Activated naive CD4-positive, alpha-beta T cell (primary cell): ENCODE measurements at places on chromosomes 3 and 15.

DNA sequence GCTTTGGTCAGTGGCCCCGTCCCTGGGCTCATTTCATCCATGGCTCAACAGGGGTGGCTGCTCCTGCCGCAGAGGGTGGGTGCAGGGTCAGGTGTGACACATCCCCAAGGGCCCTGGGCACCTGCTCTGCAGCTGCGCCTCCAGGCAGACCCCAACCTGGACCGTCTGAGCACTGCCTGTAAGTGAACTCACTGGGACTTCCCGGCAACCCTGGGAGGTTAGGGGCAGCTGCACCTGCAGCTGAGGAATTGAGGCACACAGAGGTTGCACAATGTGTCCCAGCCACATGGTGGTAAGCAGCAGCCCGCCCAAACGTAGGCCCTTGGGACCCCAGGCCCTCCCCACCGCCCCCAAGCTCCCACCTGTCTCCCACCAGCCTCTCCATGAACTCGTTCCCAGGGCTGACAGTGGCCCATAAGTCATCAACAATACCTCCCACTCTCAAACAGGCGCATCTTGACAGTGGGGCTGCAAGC is 55.1 kb downstream of the PLXNA1 start:
- DNase-seq: no peak

- DNase-seq: no peak
Observed at GRCh38 chr3:45864760-45865519, 21.4 kb upstream of the CCR9 start.

DNA sequence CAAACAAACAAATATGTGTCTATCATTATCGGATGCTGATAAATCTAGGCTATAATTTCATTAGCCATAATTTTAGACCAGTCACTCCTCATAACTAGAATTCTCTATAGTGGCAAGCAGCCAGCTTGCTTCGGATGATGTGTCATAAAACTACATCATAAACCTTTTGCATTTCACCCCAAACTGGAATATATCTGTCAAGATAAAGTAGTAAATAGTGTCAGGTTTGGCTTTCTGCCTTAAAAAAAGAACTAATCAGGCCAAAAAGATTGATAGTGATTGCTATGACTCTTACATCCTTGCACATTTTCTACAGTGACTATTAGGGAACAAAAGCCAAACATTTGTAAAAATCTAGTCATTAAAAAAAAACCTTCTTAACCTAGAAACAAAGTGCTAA is 51.0 kb downstream of the DPPA2 start:
- DNase-seq: no peak

GRCh38 chr3:111045564-111045963 is 26.1 kb upstream of the NECTIN3 start:
- no peak for DNase-seq
